ENCODE measurements at places on chromosomes 7 and 10. TPM values are rescaled to one million over a fixed set of nuclear protein-coding genes. Genes with fewer than 3 reads are reported as not detected.

GRCh38 chr7:130938661-130939060 lies 204.7 kb upstream of the KLF14 start:
- H3K36me3 ChIP-seq, result no peaks in the 10 kb centered on the region
- H3K4me3 ChIP-seq, result no peak overlapping the region
- no peak overlapping the region for H3K27ac ChIP-seq
- H3K4me1 ChIP-seq, result peaks cover 7% of the 10 kb centered on the region
- no peaks in the 10 kb centered on the region for H3K27me3 ChIP-seq

GRCh38 chr10:35208536-35208935 lies 81.9 kb downstream of the CREM start:
- peak overlapping the region; percentile 14 for H3K4me3 ChIP-seq
- no peaks in the 10 kb centered on the region for H3K27me3 ChIP-seq
- peaks cover 2% of the 10 kb centered on the region for H3K4me1 ChIP-seq
- peak overlapping the region; percentile 70 for H3K27ac ChIP-seq
- no peaks in the 10 kb centered on the region for H3K36me3 ChIP-seq

GRCh38 chr10:47282005-47282656 lies 17.9 kb upstream of the GDF10 start:
- no peaks in the 10 kb centered on the region for H3K36me3 ChIP-seq
- H3K4me1 ChIP-seq, result no peaks in the 10 kb centered on the region
- no peak overlapping the region for H3K4me3 ChIP-seq
- no peak overlapping the region for H3K27ac ChIP-seq
- no peaks in the 10 kb centered on the region for H3K27me3 ChIP-seq

DNA sequence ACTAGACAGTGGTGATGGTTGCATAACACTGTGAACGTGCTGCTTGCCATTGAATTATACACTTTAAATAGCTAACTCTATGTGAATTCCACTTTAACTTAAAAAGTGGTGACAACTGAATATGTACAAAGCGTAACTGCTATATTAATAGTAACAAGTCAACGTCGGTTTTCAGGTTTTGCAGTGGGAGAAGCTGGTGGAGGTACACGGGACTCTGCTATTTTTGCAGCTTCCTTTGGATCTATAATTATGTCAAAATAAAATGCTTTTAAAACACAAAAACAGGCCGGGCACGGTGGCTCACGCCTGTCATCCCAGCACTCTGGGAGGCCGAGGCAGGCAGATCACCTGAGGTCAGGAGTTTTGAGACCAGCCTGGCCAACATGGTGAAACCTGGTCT lies 21.0 kb downstream of the AP5Z1 start:
- no peaks in the 10 kb centered on the region for H3K27me3 ChIP-seq
- no peak overlapping the region for H3K4me3 ChIP-seq
- no peaks in the 10 kb centered on the region for H3K4me1 ChIP-seq
- peaks cover 5% of the 10 kb centered on the region for H3K36me3 ChIP-seq
- H3K27ac ChIP-seq, result no peak overlapping the region

CPA4 gene
- not detected for total RNA-seq

All from liver (tissue), 10 donors.